Stimulated activated CD4-positive, alpha-beta T cell treated with anti-CD3 and anti-CD28 coated beads, Interleukin-1b, Interleukin-23, amount 100 ng/mL, for 1 hour (primary cell): ENCODE measurements at places on chromosomes 4 and X.

- DNase-seq, result no peak
Measured at GRCh38 chr4:173415092-173415491, 16.2 kb upstream of the SCRG1 start.

DNA sequence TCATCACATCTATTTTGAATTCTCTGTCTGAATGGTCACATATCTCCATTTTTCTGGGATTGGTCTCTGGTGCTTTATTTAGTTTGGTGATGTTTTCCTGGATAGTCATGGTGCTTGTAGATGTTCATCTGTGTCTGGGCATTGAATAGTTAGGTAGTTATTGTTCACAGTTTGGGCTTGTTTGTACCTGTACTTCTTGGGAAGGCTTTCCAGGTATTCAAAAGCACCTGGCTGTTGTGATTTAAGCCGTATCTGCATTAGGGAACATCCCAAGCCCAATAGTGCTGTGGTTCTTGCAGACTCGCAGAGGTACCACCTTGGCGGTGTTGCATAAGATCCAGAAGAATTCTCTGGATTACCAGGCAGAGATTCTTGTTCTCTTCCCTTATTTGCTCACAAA lies 44.6 kb downstream of the COL4A5 start:
- no peak for DNase-seq

DNA sequence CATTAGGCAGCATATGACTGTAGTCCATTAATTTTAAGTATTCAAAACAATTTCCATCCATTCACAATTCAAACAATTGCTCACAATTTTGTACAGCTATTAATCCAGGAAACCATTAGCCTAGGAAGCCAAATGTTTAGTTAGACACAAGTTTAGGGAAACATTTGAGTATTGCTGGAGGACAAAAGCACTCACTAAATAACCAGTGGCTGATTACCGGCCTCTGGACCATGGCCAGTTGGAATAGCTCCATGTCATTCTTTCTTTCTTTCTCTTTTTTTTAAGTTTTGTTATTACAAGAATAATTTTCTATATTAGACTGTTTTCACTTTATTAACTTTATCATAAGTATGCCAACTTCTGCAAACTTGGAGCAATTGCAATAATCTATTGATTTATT lies 31.3 kb downstream of the TRIML2 start:
- no peak for DNase-seq

DNA sequence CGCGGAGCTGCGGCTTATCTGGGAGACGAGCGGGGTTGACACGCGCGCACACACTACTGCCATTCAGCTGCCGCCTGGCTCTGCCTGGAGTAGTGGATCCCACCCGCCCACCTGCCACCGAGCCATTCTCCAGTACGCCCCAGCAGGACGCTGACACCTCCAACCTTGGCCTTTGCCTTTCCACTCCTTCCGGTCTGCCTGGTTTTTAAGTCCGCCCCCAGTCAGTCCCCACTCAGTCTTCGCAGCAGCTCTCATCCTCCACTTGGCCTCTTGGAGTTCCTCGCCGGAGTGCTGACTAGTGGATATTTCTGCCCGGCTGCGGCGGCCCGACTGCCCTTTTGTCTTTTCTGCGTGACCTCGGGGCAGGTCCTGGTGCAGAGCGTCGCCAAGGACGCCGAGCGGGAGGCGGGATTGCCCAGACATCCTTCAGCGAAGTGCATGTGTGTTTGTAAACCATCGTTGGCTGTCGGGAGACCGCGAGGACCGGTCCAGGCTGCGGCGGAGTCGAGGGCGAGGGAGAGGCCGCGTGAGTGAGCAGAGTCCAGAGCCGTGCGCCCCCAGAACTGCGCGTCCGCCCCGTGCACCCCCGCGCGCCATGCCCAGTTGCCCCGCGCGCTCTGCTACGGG lies 1.1 kb downstream of the SLIT2 start:
- DNase-seq, result no peak

DNA sequence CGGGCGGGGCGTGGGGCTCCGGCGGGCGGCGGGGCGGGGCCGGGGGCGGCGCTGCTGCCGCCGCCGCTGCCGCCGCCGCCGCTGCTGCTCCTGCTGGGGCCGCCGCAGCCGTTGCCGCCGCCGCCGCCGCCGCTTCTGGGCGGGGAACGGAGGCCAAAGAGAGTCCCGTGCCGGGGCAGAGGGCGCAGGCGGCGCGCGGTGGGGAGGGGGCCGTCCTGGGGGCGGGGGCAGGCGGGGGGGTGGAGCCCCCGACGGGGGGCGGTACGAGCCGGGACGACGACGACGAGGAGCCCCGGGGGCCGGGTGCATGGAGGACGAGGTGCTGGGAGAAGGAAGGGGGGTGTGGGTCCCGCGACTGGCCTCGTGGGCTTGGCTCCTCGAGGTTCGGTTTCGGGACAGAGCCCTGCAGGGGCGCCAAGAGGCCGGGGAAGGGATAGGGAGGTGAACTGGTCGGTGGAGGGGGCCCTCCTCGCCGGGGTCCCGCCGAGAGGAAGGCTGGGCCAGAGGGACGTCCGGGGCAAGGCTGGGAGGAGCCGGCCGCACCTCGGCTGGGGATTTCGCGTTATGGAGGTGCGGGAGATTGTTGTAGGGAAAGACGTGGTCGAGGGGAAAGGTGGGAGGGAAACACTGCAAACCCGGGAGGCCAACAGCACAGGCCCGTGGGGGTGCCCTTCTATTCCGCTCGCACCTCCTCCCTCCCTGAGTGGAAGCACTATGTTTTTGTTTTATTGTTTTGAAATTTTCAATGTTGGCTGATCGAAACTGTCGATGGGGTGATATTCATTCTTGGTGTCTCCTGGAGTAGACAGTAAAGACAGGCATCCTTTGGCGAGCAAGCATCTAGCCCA lies 1.9 kb downstream of the BCORL1 start:
- no peak for DNase-seq

GRCh38 chrX:90026730-90027129 lies 105.0 kb downstream of the TGIF2LX start:
- no peak for DNase-seq

GRCh38 chrX:49250578-49250977 lies 13.9 kb downstream of the FOXP3 start:
- no peak for DNase-seq

DNA sequence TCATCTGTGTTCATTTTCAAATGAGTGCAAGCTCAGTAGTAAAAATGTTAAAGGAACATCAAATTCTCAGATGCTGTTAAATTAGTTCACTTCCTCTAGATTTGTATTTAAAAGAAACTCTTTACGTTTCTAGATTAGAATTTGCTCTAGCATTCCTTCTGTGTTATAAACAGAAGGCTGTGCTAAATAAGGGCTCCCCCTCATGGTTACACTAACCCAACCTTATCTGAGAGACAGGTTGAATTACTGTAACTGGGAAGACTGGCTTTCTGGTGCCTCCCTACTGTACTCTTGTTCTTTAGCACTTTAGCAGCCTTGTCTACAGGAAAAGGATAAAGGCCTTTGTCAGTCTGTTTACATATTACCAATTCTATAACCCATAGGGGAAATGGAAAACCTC lies 56.8 kb downstream of the RXFP1 start:
- DNase-seq, result no peak

DNA sequence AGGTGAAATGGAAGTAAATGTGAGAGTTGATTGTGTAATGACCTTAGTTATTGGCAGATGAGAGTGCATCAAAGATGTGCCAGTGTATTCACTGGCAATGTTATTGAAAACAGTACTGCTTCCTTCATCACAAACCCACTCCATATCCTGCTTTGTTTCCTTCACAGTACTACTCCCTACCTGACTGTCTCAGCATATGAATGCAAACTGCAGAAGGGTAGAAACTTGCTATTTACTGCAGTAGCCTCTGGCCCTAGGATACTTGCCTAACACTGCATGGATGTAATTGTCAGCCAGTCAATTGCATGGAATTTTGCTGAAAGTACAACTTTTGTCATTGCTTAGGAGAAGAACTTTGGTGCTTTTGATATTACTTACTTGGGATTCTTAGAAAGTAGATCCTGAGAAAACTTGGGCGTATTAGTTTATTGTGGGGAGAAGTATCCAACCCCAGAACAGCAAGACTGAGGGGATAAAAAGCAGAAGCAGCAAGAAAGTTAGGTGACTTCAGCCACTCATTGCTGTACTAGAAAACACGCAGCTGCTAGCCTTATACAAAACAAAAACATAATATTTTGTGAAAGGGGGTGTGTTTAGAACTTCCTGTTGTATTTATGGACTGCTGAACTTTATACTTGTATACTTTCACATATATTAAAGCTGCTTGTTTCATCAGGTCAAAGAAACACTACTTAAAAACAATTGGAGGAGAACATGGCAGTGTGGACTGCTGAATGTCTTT lies 219.0 kb downstream of the CCNG2 start:
- no peak for DNase-seq

DNA sequence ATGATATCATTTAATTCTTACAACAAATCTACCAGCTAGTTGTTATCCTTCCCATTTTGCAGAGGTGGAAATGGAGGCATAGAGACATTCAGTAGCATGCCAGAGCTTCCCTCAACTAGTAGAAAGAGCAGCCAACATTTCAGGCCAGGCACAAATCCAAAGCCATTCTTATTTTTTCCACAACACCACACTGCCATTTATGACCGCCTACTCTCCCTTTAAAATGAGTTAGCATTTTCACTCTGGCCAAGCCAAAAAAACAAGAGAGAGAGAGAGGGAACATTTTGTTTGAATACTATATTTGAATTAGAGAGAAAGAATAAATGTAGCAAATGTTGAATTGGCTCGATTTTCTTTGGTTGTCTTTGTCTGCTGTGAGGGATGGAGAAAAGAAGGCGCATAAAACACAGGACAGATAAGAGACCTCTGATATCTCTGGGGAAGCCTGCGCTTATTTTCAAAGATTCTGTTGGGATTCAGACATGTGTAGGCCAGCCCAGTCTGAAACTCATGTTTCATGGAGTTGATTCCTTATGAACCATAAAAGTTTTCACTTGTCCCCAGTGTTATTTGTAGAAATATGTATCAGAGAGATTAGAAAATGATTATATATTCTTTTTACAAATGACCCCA lies 265.7 kb downstream of the RAB28 start:
- no peak for DNase-seq

DNA sequence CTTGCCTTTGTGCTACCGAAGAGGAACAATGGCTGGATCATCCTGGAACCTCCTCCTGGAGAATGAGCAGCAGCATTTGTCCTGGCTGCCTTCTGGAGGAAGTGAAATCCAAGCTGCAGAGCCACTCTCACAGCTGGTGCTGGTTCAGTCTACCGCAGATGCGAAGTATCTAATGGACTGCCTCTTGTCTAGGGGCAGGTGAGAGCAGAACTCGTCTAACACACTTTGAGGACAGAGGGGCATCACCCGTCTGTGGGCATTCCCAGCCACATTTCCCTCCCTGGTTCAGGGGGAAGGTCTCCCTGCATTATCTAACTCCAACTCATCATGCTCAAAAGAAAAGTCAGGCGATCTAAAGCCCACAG lies 338.2 kb upstream of the GATB start:
- no peak for DNase-seq

DNA sequence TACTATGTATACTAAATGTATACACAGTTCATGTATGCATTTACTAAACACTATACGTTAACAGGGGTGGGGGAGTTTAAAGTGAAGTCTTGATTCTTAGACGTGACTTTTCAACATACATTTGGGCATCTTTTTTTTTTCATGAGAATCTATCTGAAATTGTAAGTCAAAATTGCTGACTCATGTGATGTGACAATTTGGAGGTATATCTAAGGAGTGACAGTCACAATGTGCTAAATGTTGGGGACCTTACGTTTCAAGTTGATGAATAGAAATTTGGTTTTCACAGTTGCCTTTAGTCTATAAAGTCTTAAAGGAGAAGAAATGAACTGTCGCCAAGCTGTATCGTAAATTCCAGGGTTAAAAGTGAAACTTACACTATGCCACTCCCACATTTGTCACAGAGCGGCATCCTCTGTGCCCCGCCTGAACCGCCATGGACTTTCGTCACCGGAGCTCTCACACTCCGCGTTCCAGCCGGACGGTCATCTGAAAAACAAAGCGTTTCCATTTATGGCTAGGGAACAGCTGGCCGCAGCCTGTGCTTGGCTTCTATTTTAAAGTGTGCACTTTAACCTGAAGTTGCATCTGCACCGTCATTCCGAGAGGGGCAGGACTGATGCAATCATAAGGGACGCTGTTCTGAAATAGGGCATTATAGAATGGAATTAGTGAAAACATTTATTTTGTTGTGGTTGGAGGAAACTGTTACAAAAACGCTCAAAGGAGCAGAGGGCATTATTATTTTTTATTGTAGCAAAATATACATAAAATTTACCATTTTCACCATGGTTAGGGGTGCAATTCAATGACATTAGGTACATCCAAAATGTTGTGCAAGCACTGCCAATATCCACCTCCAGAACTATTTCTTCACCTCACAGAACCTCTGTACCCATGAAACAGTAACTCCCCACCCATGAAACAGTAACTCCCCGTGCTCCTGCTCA lies 30.9 kb downstream of the PDLIM3 start:
- no peak for DNase-seq

DNA sequence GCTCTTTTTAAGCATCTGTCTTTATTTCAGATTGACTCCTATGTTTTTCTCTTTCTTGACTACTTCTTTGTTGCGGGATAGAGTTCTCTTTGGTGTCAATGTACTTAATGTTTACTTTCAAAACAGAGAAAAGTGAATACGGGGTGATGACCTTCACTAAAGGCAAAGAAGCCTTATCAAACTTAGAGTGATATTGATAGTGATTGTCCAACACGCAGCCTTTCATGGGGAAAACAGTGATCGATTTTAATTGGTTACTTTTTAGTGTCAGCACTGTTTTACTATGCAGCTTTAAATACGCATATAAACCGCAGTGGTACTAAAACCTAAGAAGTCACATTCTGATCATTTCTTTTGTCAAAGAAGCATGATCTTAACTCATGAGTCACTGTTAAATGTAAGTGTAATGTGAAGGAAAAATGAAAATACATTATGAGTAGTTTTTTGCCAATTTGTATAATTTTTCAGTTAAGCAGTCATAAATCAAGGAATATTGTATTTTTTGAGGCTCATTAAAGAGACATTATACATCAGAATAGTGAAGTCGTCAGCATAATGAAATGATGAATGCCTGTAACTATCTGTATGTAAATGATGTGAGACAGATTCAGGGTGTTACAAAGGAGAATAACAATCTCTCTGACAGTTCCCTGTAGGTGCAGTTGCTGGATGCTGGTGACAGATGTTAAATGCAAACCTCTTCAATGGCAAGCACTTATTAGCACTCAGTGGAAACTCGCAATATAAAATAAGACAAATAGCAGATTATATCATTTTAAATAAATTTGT lies 2082.8 kb upstream of the TENM3 start:
- DNase-seq, result no peak

DNA sequence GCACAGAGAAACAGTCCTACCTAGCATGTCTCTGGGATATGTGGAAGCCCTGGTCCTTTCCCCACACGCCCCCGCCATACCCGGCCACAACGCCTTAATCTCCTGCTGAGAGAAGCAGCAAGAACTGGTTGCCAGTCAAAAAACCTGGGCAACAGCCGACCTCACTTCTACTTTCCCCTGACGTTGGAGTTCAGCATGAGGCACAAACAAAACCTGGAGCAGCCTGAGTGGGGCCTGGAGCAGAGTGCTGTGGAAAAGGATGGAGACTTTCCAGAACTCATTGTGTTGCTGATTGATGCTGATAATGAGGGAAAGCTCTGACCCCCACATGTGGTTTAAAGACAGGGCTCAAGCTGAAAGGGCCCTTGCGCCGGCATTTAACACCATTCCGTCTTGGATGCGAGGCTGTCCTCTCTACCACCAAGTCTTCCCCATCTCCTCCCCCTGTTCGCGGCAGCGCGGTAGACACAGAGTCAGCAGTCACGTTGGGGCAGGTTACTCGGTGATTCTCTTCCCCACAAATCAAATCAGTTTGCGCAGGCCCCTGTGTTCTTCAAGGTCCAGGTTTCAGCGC lies 666 bp downstream of the CCDC158 start:
- DNase-seq, result no peak

- DNase-seq, result no peak
Measured at GRCh38 chrX:54048412-54048811, 4.1 kb upstream of the PHF8 start.

- no peak for DNase-seq
Measured at GRCh38 chr4:150244600-150244999, 166.4 kb downstream of the DCLK2 start.
